Hematopoietic multipotent progenitor cell treated with erythropoietin and hydrocortisone succinate and interleukin-3 and kit ligand, for 4 days (in vitro differentiated cells): ENCODE measurements at places on chromosomes 5 and 9.

GRCh38 chr5:7066471-7067235, 329.3 kb upstream of the ADCY2 start:
- no peak for DNase-seq

DNA sequence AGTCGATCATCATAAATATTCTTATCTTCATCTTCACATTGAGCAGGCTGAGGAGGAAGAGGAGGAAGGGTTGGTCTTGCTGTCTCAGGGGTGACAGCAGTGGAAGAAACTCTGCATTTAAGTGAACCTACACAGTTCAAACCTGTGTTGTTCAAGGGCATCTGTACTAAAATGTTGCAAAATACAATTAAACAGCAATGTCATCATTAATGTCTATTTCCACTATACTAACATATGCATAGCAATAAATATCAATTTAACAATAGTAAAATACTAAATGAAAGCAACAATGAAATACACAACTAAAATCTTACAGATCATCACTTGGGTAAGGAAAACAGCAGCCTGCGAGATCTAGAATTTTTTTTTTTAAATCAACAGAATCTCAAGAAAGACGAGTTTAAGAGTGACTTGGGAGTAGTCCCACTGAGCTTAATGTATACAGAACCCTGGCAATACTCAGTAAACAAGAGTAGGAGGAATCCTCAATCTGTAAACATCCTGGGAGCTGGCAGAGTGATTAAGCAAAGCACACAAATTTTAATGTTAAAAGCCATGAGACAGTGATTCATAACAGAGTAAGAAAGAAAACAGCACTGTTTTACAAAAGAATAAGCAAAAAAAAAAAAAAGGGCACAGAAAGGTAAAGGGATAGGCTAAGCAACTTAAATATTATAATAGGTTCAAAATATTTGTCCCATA, 10.0 kb downstream of the HOMER1 start:
- DNase-seq = no peak

GRCh38 chr5:124823380-124823779, 76.9 kb upstream of the ZNF608 start:
- no peak for DNase-seq

DNA sequence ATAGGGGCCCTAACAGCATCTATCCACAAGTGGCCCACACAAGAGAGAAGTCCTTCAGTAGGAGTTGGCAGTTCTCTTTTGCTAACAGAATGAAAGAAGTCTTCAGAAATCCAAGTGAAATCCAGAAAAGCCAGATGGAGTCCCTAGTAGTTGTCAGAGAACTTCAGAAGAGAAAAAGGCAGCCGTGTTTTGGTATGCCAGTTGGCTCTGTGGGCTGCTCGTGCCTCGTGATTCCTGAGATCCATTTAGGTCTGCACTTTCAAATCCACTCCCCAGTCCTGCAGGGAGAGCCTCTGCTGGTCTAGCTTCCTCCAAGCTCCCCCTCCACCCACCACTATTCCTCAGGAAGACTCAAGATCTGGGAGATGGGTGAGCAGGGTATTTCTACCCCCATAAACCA, 69.0 kb downstream of the CFAP90 start:
- DNase-seq = no peak

- DNase-seq = peak; percentile 44
Measured at GRCh38 chr5:172834415-172835289, 601 bp downstream of the ERGIC1 start.

GRCh38 chr9:27828908-27829307, 255.6 kb upstream of the C9orf72 start:
- no peak for DNase-seq

DNA sequence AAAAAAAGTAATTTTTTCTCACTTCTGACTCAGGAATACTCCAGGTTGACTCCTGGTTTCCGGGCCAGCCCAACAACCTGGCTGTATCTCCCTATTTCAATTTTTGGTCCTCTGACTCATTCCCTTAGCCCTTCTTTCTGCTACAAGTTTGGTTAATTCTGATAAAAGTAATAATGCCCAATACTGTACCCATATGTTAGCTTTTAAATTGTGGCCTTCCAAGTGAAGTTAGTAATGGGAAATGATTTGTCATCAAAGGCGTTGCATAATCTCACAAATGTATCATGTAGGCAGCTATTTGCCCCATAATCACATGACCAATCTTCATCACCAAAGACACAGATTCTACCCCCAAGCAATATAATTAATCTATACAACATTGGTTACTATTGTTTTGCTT, 31.1 kb upstream of the BNC2 start:
- DNase-seq = no peak

- DNase-seq = no peak
Measured at GRCh38 chr5:132270335-132270665, 12.8 kb downstream of the PDLIM4 start.

DNA sequence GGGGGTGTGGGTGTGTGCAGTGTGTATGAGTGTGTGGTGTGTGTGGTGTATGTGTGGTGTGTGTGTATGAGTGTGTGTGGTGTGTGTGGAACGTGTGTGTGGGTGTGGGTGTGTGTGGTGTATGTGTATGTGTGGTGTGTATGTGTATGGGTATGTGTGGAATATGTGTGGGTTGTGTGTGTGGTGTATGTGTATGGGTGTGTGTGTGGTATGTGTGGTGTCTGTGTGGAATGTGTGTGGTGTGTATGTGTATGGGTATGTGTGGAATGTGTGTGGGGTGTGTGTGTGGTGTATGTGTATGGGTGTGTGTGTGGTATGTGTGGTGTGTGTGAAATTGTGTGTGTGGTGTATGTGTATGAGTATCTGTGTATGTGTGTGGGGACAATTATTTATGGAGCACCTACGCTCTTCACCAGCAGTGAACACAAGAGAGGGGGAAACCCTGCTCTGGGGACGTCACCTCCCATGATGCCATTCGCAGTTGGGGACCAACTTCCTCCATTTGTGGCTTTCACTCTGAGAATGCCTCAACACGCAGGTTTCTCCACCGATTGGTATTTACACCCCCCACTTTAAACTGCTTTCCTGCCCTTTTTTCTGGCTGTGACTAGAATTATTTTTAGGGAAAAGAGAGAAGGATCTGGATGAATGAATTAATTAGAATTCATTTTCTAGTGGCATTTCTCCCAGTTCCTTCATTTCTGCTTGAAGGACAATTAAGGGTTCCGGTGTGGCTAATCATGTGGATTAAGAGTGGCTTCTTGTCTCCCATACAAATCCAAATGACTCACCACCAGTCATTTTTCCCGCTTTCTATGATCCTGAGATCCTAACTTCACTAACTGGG, 238.1 kb downstream of the ROR2 start:
- peak; percentile 89 for DNase-seq

GRCh38 chr5:37850226-37850865, 10.5 kb upstream of the GDNF start:
- DNase-seq = no peak

DNA sequence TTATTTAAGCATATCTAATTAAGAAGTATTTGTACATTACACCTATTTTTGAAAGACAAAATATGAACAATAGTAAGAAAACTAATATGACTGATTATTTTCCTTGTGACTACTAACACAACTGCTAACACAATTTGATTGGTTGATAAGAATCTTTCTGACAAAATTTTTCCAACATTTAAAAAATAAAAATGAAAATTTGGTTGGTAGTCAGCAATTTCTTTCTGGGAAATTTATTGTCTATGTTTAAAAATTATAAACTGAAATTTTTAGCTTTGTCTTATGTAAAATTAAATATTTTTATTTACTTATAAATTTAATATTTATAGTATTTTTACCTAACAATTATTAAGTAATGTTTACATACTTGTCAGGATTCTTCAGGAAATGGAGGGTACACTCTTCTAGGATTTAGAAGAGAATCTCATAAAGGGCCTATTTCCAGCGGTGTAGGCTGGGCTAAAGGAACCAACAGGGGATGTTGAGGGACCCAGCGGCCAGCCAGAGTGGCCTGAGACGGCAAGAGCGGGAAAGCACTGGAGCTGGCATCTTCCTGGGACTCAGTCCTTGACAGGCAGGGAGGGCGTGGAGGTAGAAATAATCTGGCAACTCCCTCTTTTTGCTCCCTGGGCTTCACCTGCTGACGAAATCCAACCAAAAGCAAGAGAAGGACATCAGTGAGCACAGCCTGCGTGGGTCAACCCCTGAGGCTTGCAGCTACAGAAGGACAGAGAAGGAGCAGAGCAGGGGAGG, 14.7 kb upstream of the FAM120A start:
- DNase-seq = no peak

GRCh38 chr5:65012301-65012892, 243.7 kb downstream of the CWC27 start:
- no peak for DNase-seq

GRCh38 chr9:131837836-131838235, 98.0 kb upstream of the RAPGEF1 start:
- DNase-seq = no peak

- DNase-seq = no peak
Measured at GRCh38 chr5:175386526-175386925, 57.5 kb downstream of the DRD1 start.

- no peak for DNase-seq
Measured at GRCh38 chr5:7793895-7794294, 57.0 kb downstream of the CFAP90 start.

DNA sequence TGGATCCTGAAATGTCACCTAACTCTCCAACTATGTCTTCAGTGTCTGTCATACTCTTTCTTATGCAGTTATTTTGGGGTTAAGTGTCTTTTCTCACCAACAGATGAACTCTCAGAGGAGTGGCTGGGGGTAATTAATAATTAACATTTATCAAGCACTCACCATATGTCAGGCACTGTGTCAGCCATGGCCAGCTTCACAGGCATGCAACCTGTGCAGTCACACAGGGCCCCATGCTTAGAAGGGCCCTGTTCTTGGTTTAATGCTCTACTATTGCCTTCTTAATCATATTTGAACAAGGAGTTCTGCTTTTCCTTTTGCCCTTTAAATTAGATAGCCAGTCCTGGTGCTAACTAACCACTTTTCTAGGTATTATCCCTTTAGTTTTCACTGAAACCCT, 3.4 kb upstream of the GRPEL2 start:
- DNase-seq = no peak

GRCh38 chr9:107633406-107633805, 143.8 kb upstream of the KLF4 start:
- DNase-seq = no peak

- DNase-seq = peak; percentile 57
Measured at GRCh38 chr9:90802386-90802985, 867 bp downstream of the SYK start.

- peak; percentile 73 for DNase-seq
Measured at GRCh38 chr9:14768405-14769229, 46.1 kb upstream of the CER1 start.

GRCh38 chr5:176643491-176644219, 3.6 kb upstream of the TSPAN17 start:
- no peak for DNase-seq
